ENCODE measurements at places on chromosomes 4 and X. TPM values are rescaled to one million over a fixed set of nuclear protein-coding genes. Genes with fewer than 3 reads are reported as not detected.
A peak's percentile ranks its signal among the peaks of the same experiment; 100 is the strongest.

GRCh38 chr4:62952366-62952765 lies 1456.9 kb downstream of the TECRL start:
- no peak for DNase-seq

- DNase-seq: peak; percentile 53
Observed at GRCh38 chrX:31038575-31039326, 33.1 kb downstream of the FTHL17 start.

GRCh38 chr4:89001647-89002445 lies 55.1 kb downstream of the FAM13A start:
- no peak for DNase-seq

DNA sequence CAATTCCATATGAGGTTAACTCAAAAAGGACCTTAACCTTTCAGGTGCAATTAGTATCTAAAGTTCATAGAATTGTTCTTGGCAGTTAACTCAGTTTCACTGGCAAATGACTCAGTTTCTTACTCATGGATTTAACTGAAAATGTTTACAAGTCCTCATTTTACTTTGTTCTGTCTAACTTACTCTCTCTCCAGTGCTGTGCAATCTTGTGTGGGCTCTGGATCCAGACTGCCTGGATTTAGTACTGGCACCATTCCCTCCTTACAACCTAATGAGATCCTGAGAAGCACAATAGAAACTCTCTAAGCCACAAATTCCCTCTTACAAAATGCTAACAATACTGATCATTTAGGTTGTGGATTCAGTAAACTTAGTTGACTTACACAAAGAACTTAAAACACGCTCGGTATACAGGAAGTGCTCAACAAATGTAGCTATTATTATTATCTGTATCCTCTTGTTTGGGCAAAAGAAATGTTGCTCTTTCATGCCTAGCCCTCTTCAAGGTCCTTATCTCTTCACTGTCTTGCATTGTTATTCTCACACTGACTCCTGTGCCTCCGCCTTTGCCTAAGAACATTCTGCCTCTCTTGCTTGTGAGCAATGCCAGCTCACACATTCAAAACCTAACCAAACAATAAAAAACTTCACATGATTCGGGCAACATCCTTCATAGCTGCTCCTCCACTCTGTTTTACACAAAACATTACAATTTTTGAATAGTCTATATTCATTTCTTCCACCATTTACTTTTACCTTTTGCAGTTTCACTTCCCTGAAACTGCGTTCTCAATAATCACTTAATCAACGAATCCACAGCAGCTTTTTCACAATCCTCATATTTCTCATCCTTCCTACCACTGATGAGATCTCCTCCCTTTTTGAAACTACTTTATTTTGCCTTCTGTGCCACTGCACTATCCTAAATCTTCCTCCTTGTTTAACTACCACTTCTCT lies 91.8 kb downstream of the PDE5A start:
- no peak for DNase-seq

DNA sequence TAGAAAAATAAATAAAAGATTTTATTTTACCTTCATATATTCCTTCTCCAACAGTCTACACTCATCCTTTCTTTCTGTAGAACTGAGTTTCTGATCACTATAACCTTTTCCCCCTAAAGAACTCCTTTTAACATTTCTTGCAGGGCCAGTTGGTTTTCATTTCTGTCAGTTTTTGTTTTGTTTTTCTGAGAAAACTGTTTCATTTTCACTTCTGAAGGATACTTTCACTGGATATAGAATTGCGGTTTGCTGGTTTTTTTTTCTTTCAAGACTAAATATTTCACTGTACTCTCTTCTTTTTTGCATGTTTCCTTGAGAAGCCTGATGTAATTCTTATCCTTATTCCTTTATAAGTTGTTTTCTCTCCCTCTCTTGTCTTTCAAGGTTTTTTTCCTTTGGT lies 90.4 kb upstream of the EOLA2 start:
- DNase-seq: no peak

The EXOSC9 gene
- total RNA-seq: 57.6 TPM

- peak; percentile 61 for DNase-seq
Observed at GRCh38 chr4:304969-305680, at the start of gene ZNF732. Gene ZNF732 (minus strand): TSS chr4:305474. CDS start chr4:305310, 164 bp downstream.

- no peak for DNase-seq
Observed at GRCh38 chr4:153265306-153266047, 61.2 kb downstream of the TRIM2 start.

- DNase-seq: no peak
Observed at GRCh38 chrX:79181401-79181800, 36.9 kb downstream of the GPR174 start.

- DNase-seq: no peak
Observed at GRCh38 chr4:109996526-109996925, 83.8 kb downstream of the EGF start.
